ENCODE measurements at places on chromosomes 6 and 20.

GRCh38 chr6:13924146-13924948, 405 bp upstream of the RNF182 start:
- DNase-seq = peak; percentile 44

DNA sequence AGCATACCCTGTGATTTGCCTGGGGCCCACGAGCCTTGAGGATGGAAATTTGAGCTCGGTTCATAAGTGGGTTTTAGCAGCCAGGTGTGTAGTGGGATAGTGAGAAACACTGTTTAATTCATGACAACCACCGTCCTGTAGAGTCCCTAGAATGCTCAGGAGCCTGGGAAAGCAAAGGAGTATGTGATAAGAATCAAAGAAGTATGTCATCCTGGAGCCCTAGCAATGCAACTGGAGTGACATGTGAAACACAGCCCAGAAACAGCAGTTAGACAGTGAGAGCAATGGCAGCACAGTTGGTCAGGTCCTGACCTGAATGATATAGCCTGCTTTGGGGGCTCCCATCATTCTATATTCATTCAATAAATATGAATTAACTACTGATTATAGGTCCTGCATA, 161.2 kb upstream of the ECI2 start:
- no peak for DNase-seq

DNA sequence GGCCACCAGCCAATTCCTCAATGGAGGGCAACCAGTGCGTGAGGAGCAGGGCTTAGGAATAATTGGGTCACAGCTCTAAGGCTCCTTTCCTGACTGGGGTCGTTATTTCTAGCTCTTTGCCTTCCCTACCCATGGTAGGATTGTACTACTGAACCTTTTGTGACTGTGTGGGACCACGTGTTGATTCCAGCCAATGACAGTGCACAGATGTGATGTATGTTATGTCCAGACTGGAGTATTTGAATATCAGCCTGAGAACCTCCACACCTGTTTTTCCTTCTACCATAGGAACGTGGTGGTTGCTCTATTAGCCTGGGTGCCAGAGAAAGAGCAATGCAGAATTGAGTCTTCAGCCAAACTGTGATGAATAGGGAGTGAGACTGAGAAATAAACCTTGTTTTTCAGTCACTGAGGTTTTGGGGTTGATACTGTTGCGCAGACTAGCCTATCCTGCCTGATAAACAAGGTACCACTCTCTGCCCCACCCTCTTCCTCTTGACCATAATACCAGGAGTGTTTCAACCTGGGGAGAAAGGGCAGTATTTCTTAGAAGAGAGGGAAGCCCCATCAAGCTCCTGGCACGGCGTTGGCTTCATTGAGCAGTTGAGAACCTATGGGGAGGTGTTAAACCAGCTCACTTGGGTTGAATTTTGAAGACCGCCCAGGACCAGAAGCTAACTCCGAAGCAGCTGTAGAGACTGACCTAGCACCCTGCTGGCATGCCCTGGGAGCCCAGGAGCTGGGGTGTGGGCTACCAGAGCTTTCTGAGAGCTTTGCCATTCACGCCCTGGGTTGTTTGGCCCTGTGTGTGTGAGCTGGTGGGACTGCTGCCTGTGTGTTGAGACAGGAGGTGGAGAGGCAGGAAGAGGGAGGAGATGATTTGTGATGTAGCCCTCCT, 105.5 kb upstream of the BACH2 start:
- no peak for DNase-seq

DNA sequence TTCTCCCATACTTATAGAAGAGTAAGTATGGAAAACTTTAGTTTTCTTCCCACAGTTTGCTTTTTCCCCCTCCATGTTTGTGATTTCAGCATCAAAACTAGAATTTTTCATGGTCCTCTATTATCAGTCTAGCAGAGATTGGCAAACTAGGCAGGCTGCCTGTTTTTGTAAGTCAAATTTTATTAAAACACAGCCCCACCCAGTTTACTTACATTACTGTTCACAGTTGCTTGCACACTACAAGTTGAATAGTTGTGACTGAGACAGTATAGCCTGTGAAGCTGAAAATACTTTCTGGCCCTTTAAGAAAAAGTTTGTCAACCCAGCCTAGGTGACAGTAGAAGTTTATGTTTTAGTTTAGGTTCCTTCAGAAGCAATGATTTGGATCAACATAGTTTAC, 19.5 kb downstream of the MCM8 start:
- no peak for DNase-seq

- no peak for DNase-seq
Observed at GRCh38 chr20:50799176-50799889, 4.5 kb downstream of the BCAS4 start.

- no peak for DNase-seq
Observed at GRCh38 chr6:163324326-163324687, 90.2 kb upstream of the QKI start.
